Esophagus mucosa (tissue), 1 donor: ENCODE measurements at places on chromosomes 7 and 10. TPM values are rescaled to one million over a fixed set of nuclear protein-coding genes. Genes with fewer than 3 reads are reported as not detected.

Gene CUEDC2
- total RNA-seq, result 23.7 TPM

Gene CFAP43
- total RNA-seq, result not detected

Gene WAPL
- total RNA-seq, result 20.0 TPM

Gene SPDYE5
- not detected for total RNA-seq

Gene RNF133
- 0.24 TPM for total RNA-seq

Gene GRM3
- not detected for total RNA-seq

Gene MAGI2
- total RNA-seq, result 0.80 TPM

Gene ASIC3
- total RNA-seq, result 0.52 TPM

Gene GDF2
- total RNA-seq, result not detected

Gene TFPI2
- 0.24 TPM for total RNA-seq

Gene TRIM74
- total RNA-seq, result not detected

Gene CCM2
- 17.8 TPM for total RNA-seq

Gene CAMK2B
- 1.1 TPM for total RNA-seq

Gene ANXA8
- 203 TPM for total RNA-seq

Gene HOXA4
- total RNA-seq, result 5.5 TPM

Gene CFAP46
- total RNA-seq, result 0.64 TPM

Gene SHOC2
- 38.8 TPM for total RNA-seq

Gene ELN
- total RNA-seq, result 4.9 TPM

Gene UCMA
- total RNA-seq, result not detected

Gene PON1
- not detected for total RNA-seq

Gene PALD1
- total RNA-seq, result 4.6 TPM

Gene PYROXD2
- total RNA-seq, result 1.5 TPM

Gene LRRC18
- not detected for total RNA-seq

Gene CREB3L2
- 28.3 TPM for total RNA-seq

Gene ORC5
- 15.9 TPM for total RNA-seq

Gene GPR146
- total RNA-seq, result 2.3 TPM

Gene ZP3
- 19.8 TPM for total RNA-seq

Gene RHEB
- 48.4 TPM for total RNA-seq

Gene COL1A2
- total RNA-seq, result 21.9 TPM

Gene SPDYE11
- not detected for total RNA-seq

Gene SPAG6
- total RNA-seq, result not detected

Gene NPY4R
- 0.32 TPM for total RNA-seq

Gene FGFR2
- total RNA-seq, result 27.4 TPM

Gene BTBD16
- 0.16 TPM for total RNA-seq

Gene PBLD
- total RNA-seq, result 2.4 TPM

Gene HIBADH
- 9.8 TPM for total RNA-seq

Gene GDF10
- total RNA-seq, result not detected
